ENCODE measurements at places on chromosomes 2 and 18. TPM values are rescaled to one million over a fixed set of nuclear protein-coding genes. Genes with fewer than 3 reads are reported as not detected.
A peak's percentile ranks its signal among the peaks of the same experiment; 100 is the strongest.

- H3K36me3 ChIP-seq: peaks cover 25% of the 10 kb centered on the region
- H3K27me3 ChIP-seq: no peaks in the 10 kb centered on the region
- peak overlapping the region; percentile 66 for H3K4me3 ChIP-seq
- no peak for DNase-seq
- peaks cover 61% of the 10 kb centered on the region for H3K4me1 ChIP-seq
Measured at GRCh38 chr18:58865033-58865590, 435 bp downstream of the ZNF532 start.

DNA sequence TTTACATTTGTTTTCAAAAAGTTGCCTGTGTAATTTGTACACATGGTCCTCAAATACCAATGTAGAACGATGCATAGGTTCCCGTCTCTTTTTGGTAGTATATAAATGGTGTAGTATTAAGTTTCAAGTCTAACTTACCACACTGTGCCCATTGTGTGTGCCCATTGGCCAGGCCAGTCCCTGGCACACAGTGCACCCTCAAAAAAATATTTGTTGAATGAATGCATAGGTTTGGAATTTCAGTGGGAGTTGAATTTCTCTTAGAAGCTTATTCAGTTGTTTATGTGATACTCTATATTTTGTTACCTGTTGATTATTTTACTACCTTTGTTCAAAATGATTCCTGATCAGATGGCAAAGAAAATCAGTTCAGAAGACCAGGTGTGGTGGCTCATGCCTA lies 30.1 kb downstream of the IDH1 start:
- H3K4me1 ChIP-seq: no peaks in the 10 kb centered on the region
- no peak for DNase-seq
- no peaks in the 10 kb centered on the region for H3K27me3 ChIP-seq
- no peak overlapping the region for H3K27ac ChIP-seq
- no peak overlapping the region for H3K4me3 ChIP-seq

DNA sequence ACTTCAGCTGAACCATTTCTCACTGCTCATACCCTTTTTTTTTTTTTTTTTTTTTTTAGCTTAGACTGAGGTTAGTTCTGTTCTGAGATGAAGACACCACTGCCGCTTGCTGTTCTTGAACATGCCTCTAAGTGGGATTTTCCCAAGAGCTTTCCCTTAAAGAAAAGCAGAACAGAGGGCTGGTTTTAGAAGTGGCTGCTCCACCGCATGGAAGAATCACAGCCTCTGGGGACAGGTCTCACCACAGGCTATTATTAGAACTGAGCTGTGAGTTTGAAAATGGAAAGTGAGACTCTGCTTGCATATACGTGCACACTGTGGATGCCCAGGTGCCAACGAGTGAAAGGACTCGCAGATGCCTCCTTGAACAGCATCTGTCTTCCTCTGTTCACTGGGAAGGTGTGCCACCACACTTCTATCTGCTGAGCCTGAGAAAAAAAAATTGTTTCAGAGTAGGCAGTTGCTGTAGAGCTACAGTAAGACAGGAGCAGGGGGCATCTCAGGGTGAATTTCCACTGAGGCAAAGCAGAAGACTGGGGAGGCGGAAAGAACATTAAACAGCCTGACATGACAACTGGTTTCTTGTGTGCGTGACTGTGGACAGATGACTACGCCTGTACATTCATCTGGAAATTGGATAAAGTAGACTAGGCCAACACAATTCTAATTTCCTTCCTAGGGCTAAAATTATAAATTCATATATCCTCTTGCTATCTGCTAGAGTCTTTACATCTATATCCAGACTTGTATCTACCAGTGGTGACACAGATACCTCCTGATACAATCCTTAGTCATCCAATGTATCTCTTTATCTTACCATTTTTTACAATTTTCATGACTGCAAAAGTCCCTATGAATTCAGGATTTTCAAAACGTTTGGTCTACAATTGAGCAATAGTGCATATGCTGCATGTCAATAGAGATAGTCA lies 1045.7 kb upstream of the CELF4 start:
- no peaks in the 10 kb centered on the region for H3K36me3 ChIP-seq
- no peak overlapping the region for H3K4me3 ChIP-seq
- no peak overlapping the region for H3K27ac ChIP-seq
- DNase-seq: no peak

- no peaks in the 10 kb centered on the region for H3K27me3 ChIP-seq
- DNase-seq: no peak
- no peak overlapping the region for H3K27ac ChIP-seq
- no peaks in the 10 kb centered on the region for H3K4me1 ChIP-seq
- H3K36me3 ChIP-seq: peaks cover 43% of the 10 kb centered on the region
Measured at GRCh38 chr2:216445501-216445900, 33.2 kb downstream of the SMARCAL1 start.

- no peak for DNase-seq
- H3K4me1 ChIP-seq: peaks cover 10% of the 10 kb centered on the region
- H3K4me3 ChIP-seq: peak overlapping the region; percentile 86
- peaks cover 24% of the 10 kb centered on the region for H3K27me3 ChIP-seq
- no peaks in the 10 kb centered on the region for H3K36me3 ChIP-seq
- H3K27ac ChIP-seq: peak overlapping the region; percentile 93
Measured at GRCh38 chr2:197311421-197312033, 947 bp upstream of the ANKRD44 start.

- H3K4me1 ChIP-seq: peaks cover 8% of the 10 kb centered on the region
- H3K27ac ChIP-seq: no peak overlapping the region
- H3K36me3 ChIP-seq: no peaks in the 10 kb centered on the region
- DNase-seq: no peak
- no peak overlapping the region for H3K4me3 ChIP-seq
- H3K27me3 ChIP-seq: peaks cover 25% of the 10 kb centered on the region
Measured at GRCh38 chr18:78641689-78642231, 337.9 kb upstream of the SALL3 start.

DNA sequence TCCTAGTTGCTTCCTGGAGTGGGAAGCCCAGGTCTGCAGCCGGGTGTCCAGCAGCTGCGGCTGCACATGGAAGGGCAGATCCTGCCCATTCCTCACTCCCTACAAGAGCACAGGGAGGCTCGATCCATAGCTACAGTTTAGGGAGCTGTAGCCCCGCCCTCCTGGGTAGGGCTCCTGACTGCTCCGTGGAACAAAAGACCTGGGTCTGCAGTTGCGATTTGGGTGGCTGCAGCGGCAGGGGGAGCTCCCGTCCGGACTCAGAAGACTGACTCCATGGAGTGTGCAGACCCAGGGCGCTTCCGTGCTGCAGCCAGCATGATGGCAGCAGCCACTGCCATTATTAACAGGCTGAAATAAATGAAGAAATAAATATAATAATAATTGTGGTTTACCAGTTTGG lies 157.3 kb downstream of the CTNNA2 start:
- no peak overlapping the region for H3K27ac ChIP-seq
- no peak overlapping the region for H3K4me3 ChIP-seq
- H3K36me3 ChIP-seq: no peaks in the 10 kb centered on the region
- peaks cover 5% of the 10 kb centered on the region for H3K27me3 ChIP-seq

DNA sequence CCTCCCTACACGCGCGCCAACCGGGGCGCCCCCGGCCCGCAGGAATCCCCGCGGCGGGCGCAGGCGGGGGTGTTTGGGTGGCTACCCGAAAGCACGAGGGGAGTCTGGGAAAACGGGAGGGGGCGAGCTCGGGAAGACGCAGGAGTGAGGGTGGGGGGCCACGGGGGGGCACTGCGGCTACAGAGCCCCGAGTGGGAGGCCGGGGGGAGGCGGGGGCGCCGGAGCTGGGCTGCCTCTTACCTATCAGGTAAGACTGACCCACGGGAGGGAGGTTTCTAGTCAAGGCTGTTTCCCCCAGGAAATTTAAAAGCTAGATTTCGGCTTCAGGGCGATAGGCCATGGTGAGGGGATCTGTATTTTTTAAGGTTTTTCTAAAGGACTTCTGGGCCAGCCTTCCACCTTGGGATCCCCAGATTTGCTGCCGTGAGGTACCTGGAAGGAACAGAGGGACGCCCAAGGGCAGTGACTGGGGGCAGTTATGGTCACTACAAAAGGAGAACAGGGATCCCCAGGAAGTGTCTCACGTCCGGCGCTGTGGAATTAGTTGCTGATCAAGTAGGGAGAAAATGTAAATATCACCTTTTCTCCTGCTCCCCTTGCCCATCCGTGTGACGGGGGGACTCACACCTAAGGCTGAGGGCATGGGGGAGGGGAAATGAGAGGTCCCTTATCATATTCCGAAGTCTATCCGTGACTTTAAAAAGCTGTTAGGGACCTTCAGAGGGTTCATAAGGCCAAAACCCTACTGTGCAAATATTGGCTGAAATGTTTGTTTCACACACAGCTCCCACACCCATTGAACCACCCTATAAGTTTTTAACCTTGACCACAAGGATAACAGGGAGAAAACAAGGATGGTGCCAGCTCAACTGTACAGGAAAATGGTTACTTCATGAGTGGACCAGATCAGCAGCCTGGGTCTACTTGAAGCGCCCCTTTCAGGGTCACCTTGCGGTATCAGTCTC lies 638 bp upstream of the IRS1 start:
- H3K27ac ChIP-seq: peak overlapping the region; percentile 97
- no peaks in the 10 kb centered on the region for H3K27me3 ChIP-seq
- DNase-seq: no peak
- peak overlapping the region; percentile 91 for H3K4me3 ChIP-seq

DNA sequence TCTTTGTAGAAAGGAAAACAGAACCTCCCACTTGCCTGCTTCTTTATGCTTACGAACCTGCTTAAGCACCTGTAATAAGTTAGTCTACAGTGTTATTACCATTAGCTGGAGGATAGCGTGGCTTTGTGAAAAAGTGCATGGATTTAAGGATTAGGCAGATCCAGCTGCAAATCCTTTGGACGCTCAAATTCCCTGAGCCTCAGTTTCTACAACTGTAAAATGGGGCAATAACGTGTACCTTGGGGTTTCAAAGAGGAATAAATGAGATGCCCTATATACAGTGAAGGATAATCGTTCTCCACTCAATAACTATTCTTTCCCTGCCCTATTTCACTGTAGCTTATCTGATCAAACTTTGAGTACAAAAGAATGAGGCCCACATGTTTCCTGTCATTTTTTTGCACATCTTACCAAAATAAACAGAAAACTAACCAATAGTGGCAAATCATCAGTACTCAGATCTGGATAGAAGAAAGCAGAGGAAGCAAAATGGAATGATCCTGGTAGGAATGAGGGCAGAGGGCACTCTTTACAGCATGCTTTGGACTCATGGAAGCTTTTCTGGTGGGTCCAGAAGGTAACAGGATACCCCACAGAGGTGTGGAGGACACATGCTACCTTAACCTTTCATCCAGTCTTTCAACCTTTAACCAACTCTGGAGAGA lies 14.8 kb downstream of the MOGAT1 start:
- no peaks in the 10 kb centered on the region for H3K27me3 ChIP-seq
- H3K27ac ChIP-seq: no peak overlapping the region
- DNase-seq: no peak
- no peaks in the 10 kb centered on the region for H3K4me1 ChIP-seq

- H3K4me1 ChIP-seq: peaks cover 7% of the 10 kb centered on the region
- DNase-seq: no peak
- H3K36me3 ChIP-seq: peaks cover 1% of the 10 kb centered on the region
- no peak overlapping the region for H3K27ac ChIP-seq
Measured at GRCh38 chr2:193523662-193524061, 1328.9 kb upstream of the TMEFF2 start.

DNA sequence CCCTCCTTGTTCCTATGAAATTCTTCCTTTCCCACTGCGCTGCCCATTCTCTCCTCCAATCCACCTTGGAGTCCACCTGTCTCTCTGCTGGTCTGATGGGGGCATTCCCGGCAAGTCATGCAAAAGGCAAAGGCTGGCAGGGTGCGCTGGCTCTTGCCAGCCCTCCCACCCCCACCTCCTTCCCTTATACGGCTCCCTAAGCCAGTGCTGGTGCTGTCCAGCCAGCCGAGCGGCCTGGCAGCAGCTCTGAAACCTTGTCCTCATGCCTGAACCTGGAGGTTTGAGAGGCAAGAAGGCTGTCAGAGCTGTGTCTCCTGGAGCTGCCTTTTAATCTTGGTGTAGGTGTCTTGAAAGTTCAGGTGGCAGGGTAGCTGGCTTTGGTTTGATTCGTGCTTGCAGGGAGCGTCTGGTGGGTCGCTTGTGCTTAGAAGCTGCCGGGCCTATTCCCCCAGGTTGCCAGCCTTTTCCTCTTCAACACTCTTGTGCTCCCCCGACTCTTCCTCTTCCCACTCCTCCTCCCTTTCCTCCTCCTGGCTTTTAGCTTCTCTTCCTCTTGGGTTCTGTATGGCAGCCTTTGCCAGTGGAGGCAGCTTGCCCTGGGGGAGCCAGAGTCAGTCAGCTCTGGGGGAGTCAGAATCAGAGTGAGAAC lies 748 bp downstream of the LIPG start:
- H3K36me3 ChIP-seq: peaks cover 14% of the 10 kb centered on the region
- H3K27me3 ChIP-seq: peaks cover 3% of the 10 kb centered on the region
- H3K4me3 ChIP-seq: peak overlapping the region; percentile 84
- H3K27ac ChIP-seq: peak overlapping the region; percentile 93

GRCh38 chr2:20304411-20304810 lies 46.2 kb downstream of the PUM2 start:
- H3K4me3 ChIP-seq: no peak overlapping the region
- peaks cover 30% of the 10 kb centered on the region for H3K36me3 ChIP-seq
- no peaks in the 10 kb centered on the region for H3K27me3 ChIP-seq
- H3K27ac ChIP-seq: no peak overlapping the region

DNA sequence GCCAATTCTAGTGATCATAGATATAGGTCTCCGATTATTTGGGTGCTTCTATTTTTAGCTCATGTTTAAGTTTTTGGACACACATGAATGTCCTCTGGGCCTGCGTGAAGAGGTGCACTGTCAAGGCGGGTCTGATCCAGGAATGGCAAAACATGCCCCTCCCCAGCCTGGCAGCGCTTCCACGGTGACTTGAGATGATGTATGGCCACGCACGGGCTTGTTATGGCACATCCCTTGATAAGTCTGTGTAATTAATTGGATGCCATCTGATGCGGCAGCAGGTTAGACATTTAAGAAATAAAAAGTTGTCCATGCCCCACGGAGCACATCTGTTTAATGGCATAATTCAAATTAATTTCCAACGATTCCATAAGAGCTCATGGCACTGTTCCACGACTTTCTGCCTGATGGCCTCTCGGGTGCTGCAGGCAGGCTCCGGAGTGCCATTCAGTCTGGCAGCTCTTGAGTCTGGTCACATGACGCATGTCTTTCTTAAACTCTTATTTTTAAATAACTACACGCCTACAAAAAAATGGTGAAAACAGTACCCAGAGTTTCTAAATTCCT lies 151.4 kb downstream of the ACKR3 start:
- H3K27me3 ChIP-seq: peaks cover 20% of the 10 kb centered on the region
- H3K36me3 ChIP-seq: no peaks in the 10 kb centered on the region
- no peak overlapping the region for H3K4me3 ChIP-seq
- H3K27ac ChIP-seq: no peak overlapping the region
- no peak for DNase-seq

- DNase-seq: no peak
- no peak overlapping the region for H3K27ac ChIP-seq
- H3K36me3 ChIP-seq: no peaks in the 10 kb centered on the region
- no peaks in the 10 kb centered on the region for H3K27me3 ChIP-seq
Measured at GRCh38 chr2:62661263-62661635, 44.3 kb upstream of the EHBP1 start.

IL36A gene
- total RNA-seq: not detected

EEF1B2 gene
- 492 TPM for total RNA-seq

KCNK3 gene
- 1.2 TPM for total RNA-seq

TBR1 gene
- total RNA-seq: not detected

KIAA2012 gene
- total RNA-seq: not detected

CCDC121 gene
- 5.6 TPM for total RNA-seq

KIF3C gene
- 42.3 TPM for total RNA-seq

DHRS9 gene
- not detected for total RNA-seq

Data from progenitor cell of endocrine pancreas (in vitro differentiated cells).